EH (cell line): ENCODE measurements at places on chromosomes 12 and 14.

DNA sequence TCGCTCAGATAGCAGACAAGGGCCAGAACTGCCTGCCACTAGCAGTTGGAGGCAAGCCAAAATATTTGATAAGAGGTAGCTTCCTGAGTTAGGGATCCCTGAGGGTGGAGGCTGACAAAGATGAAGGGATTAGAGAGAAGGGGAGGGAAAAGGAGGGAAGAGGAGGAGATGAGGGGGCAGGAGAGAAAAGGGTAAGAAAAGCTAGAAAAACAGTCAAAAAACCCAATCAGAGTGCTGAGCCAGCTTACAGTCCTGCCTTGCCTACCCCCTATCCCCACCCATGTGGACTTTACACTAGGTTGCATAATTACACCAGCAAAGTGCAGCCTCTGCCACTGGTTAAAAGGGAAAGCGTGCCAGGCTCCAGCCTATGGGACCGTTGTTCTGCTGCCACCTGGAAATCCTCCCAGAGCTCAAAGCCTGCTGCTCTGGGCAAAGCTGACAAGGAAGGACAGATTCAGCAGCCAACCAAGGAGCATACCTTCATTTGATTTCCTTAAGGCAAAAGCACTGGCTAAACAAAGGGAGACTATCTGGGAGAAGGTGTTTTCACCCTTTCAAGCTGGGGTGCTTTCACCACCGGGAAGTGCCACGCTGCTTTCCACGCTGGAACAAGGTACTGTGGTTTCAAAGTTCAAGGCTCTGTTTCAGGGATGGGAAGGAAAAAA, 3.8 kb upstream of the NUMB start:
- DNase-seq = peak; percentile 40

DNA sequence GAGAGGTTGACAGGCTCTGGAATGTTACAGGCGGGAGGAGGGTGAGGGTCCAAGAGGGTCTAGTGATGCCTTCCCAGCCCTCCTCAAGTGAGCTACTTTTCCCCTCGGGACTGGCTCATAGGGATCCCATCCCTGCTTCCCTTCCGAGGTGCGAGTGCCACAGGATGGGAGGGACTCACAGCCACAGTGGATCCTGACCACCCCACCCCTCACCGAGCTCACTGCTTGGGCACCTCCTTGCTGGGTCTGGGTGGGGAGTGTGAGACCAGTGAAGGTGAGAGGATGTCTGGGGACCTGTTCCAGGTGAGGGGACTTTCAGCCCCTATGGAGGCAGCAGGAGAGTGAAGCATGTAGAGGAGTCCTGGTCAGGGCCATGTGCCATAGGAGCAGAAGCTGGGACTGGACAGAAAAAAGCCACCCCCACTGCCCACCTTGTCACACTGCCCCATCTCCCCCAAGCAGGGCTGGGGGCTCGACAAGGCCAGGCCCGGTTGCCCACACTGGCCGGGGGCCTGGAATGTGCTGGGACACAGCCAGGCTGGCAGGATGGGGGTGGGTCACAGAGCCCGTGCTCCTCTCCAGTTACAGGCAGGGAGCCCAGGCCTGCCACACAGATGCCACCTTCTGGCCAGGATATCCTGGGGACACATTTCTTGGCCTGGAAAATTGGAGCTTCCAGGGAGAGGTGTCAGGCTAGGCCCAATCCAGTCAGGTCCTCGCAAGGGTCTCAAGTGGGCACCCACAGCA, 1.7 kb upstream of the TNS2 start:
- no peak for DNase-seq

DNA sequence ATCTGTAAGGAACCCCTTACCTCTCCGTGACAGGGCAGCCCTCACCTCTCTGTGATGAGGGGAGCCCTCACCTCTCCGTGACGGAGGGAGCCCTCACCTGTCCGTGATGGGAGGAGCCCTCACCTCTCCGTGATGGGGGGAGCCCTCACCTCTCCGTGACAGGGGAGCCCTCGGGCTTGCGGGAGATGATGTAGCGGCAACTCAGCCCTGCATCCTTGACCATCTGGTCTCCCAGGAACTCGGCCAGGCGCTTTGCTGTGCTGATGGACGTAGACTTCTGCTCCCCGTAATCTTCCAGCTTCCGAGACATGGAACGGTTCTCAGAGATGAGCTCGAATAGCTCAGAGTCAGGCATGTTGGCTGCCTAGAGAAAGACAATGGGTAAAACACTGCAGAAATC, 28.0 kb downstream of the POLE start:
- DNase-seq = no peak

- peak; percentile 25 for DNase-seq
Measured at GRCh38 chr12:32125455-32126084, 18.9 kb downstream of the BICD1 start.

DNA sequence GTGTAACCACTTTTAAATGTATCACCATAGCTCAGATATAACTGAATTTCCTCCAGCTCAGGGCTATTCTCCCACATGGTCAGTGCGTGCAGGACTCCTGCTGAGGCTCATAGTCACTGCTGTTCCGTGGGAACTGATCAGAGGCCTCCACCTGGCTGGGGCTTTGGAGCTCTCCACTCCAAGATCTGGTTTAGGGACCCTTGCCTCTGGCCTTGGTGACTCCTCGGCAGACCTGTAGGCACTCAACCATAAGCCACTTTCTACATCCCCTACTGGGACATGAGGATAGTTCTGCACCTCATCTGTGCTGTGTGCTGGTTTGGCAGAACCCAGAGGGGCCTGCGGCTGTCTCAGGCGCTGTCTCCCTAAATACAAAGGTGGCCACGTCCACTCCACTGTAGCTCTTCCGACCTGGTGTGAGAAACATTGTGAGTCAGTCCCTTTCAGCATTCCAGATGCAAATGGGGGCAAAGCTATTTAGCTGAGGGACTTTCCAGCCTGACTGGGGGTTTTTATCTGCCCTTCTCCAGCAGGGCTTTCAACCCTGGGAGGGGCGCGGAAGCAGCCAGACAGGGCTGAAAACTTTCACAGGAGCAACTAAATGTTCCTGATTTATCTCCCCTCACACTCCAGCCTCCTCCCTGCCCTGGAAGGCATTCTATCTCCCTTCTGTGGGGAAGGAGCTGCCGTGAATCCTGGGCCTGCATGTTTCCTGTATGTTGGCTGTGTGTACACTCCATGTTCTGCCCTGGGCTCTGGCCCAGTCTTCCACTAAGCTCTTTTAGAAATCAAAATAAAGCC, 218.3 kb upstream of the DAAM1 start:
- peak; percentile 6 for DNase-seq

GRCh38 chr14:51719955-51720354, 68.2 kb downstream of the FRMD6 start:
- peak; percentile 19 for DNase-seq

DNA sequence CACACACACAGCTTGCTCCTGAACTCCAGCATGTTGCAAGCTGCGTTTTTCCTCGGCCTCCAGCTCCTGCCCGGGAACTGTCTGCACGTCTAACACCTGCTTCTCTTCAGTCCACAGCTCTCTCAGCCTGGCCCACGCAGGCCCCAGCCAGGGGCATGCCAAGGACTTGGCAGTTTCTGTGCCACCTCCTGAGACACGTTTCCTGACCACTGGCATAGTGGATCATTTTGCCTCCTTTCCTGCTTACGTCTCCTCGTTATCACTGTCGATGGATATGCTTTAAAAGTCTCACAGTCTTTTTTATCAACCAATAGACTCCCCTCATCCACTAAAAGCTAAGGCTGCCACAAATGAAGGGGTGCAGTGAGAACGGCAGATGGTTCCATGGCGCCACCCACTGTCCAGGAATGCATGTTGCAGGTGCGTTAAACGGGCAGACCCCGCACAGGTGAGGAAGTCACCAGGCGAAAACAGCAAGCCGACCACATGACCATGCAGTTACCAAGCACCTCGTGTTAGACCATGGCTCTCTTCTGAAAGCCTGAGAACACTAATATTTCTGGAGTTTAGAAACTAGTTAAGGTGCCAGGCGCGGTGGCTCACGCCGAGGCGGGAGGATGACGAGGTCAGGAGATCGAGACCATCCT, 14.7 kb upstream of the TEAD4 start:
- DNase-seq = peak; percentile 40

DNA sequence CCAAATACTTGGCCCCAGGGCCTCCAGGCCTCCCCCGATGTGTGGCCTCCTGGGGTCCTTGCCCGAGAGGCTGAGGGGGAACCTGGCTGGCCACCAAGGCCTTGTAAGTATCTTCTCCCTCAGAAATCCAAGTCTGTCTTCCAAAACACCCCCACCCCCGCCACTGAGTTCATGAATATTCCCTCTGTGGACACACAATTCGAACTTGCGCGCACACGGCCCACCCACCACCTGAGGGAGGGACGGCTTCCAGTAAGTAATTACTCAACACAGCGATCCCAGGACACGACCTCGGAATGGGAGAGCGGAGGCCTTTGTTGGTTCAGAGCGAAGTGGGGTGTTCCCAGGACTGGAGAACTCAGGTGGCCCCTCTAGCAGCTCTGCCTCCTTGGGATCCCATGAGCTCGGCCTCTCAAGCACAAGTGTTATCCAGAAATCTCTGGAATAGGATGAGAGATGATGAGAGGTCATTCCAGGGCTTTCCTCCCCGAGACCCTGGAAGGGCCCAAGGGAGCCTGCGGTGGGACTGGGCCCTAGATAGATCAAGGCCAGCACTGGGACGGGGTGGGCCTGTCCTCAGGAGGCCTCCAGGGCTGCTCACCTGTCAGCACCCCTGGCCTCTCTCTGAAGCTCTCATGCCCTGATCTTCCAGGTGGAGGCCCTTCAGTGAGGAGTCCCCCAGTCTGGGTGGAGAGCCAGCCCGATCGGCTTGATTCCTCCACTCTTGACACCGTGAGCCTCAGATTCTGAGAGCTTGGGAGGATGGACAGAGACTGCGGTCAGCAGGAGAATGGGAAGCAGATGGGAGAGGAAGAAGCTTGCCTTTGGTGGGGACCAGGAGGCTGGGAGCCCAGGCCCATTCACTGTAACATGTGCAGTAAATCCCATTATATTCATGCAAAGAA, 219.0 kb upstream of the RTL1 start:
- DNase-seq = no peak

DNA sequence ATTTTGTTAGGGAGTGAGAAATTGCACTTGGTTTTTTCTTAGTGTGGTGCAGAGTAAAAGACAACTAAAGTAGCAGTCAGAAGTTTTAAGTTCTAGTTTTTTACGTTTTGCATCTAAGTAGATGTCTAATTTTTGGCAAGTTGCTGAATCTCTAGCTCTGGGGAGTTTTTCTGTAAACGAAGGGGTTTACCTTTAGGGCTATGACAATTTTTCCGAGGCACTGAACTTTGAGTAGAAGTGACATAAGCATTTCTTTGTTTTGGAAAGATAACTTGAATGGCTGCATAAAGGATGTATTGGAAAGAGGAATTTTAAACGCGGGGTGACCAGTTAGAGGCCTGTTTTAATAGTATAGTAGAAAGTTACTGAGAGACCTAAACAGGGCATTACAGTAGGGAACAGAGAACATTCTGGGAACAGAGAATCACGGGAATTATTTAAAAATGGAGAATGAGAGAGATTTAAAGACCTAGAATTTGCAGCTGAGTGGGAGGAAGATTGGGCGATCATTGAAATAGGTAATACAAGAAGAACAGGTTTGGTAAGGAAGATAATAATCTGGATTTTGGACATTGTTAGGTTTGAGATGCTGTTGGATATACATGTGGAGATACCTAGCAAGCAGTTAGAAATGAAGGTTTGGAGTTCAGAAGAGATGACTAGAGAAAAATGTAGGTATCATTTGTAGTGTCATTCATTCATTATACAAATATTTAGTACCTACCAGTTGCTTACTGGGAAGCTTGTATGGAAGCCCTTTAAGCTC, 1.2 kb downstream of the ZNF410 start:
- DNase-seq = no peak

DNA sequence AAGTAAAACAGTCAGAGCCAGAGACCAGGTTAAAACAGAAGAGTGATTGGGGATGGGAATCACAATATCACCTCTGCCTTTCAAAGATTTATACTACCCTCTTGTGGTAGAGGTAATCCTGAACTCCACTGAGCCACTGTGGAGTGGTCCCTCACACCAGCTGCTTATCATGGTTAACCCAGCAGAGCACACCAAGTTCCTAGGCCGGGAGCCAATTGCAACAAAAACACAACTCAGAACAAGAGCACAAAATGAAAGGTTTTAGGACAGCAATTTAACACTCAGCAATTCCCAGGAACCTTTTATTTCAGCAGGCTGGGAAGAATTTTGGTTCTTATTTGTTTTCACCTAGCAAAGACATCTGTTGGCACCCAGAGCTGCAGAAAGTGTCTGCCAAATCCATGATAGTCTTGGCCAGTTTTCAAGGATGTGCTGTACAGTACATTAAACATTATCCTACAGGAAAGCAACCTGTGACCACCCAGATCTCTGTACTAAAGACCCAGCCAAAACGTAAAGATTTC, 220.5 kb upstream of the ATXN7L3B start:
- DNase-seq = no peak

- peak; percentile 76 for DNase-seq
Measured at GRCh38 chr14:77037938-77038568, 9.5 kb upstream of the IRF2BPL start.

- DNase-seq = no peak
Measured at GRCh38 chr12:110005319-110005973, 6.2 kb downstream of the ANKRD13A start.

DNA sequence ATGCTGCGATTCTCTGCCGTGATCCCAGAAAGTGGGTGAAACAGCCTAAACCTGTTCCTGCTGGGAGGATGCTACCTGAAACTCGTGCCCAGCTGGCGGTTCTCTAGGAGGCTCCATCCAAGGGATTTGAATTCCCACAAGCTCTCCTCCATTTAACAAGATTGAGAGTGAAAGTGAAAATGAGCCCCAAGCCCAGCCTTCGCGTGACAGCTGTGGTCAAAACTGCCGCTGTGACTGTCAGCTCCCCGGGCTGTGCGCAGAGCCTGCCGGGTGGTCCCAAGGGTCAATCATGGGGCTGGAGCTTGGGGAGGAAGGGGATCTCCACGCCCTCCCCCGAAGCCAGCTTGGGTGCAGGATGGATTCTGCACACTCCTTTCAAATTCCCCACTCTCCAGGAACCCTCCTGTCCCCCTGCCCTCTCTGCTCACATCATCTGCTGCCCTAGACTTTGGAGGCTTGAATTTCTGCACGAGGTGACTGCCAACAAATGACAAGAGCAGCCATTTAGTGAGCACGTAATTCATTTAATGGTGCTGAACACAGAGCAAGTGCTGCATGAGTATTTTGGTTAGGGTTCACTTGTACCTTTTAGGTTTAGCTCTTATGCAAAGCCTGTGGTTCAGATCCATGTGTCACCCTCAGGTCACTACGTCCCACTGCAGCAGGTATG, 5.3 kb downstream of the ASB2 start:
- DNase-seq = no peak

DNA sequence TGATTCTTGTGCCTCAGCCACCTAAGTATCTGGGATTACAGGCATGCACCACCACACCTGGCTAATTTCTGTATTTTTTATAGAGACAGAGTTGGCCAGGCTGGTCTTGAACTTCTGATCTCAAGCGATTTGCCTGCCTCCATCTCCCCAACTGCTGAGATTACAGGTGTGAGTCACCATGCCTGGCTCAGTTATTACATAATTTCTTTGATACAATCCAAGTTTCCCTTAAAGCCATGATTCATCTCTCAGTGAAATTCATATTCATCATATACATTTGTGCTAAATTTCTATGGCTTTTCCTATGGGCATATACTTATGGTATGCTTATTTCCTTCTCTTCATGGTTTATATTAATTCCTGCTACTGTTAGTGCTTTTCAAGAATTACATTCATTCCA, 29.1 kb upstream of the PZP start:
- DNase-seq = no peak
